ENCODE measurements at places on chromosomes 5 and 9. TPM values are rescaled to one million over a fixed set of nuclear protein-coding genes. Genes with fewer than 3 reads are reported as not detected.

DNA sequence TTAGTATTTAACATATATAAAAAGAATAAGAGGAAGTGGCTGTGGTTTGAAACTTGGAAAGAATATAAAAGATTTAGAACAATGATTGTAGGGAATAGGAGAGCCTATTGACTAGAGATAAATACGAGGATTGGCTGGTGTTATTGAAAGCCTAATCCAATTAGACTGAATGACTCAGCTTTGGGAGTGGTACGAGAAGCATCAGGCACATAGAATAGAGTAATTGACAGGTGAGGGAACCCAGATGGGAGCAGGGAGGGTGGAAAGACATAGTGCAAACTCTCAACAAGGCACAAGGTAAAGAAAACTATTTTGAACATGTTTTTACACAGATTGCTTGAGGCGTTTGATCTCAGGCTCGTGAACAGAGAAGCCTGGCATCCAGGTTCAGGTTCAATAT lies 338.9 kb upstream of the KLF9 start:
- no peak overlapping the region for H3K27ac ChIP-seq
- H3K36me3 ChIP-seq, result no peaks in the 10 kb centered on the region
- H3K4me1 ChIP-seq, result no peaks in the 10 kb centered on the region
- H3K27me3 ChIP-seq, result no peaks in the 10 kb centered on the region

HAPLN1 gene
- total RNA-seq, result not detected

- DNase-seq, result no peak
- peaks cover 4% of the 10 kb centered on the region for H3K36me3 ChIP-seq
- no peak overlapping the region for H3K4me3 ChIP-seq
- H3K27me3 ChIP-seq, result no peaks in the 10 kb centered on the region
Observed at GRCh38 chr5:140393738-140394137, 7.9 kb upstream of the ANKHD1 start.

ZNF169 gene
- 22.3 TPM for total RNA-seq

DNA sequence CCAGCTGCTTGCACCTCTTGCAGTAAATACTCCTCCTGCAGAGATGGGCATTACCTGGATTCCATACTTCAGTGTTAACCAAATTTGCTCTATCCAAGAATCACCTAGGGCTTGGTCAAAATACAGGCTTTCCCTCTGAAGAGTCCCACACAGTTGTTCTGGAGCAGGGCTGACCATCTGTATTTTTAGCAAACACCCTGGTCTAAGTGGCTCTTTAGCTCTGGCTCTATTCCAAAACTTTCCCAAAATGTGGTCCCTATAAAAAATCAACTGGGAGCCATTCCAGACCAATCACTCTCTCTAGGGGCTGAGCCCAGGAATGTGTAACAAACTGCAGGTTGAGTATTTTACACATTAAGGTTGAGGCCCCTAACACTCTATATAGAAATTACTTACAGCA lies 153.7 kb downstream of the SPOCK1 start:
- no peaks in the 10 kb centered on the region for H3K36me3 ChIP-seq
- no peak overlapping the region for H3K4me3 ChIP-seq
- no peak overlapping the region for H3K27ac ChIP-seq

TAF11L5 gene
- not detected for total RNA-seq

DNA sequence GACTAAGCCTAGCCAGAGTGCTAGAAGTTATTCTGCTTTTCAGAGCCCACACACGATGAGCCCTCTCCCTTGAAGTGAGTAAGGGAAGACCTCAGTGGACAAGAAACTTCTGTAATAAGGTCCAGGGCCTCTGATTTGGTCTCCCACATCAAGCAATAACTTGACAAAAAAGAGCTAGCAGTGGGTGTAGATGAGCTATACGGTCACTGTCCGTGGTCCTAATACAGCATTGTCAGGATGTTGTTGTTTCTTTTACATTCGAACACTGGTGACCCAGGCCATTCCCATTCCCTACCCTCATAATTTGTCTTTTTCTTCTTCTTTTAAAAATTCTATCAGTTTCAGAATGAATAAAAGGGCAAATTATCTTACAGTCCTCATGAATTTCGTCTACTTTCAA lies 5.2 kb downstream of the PCSK1 start:
- no peaks in the 10 kb centered on the region for H3K36me3 ChIP-seq
- H3K4me1 ChIP-seq, result no peaks in the 10 kb centered on the region
- H3K4me3 ChIP-seq, result no peak overlapping the region

- no peaks in the 10 kb centered on the region for H3K4me1 ChIP-seq
- peaks cover 6% of the 10 kb centered on the region for H3K27me3 ChIP-seq
- no peak within 1 kb of the TSS for H3K27ac ChIP-seq
- no peak for DNase-seq
- H3K4me3 ChIP-seq, result no peak within 1 kb of the TSS
Observed at GRCh38 chr5:79111387-79111959, at the start of gene BHMT. Gene BHMT, plus strand, starts transcription at chr5:79111809. Its CDS starts 77 bp downstream, at chr5:79111886.

PRLR gene
- total RNA-seq, result not detected

IL9 gene
- total RNA-seq, result not detected

DNA sequence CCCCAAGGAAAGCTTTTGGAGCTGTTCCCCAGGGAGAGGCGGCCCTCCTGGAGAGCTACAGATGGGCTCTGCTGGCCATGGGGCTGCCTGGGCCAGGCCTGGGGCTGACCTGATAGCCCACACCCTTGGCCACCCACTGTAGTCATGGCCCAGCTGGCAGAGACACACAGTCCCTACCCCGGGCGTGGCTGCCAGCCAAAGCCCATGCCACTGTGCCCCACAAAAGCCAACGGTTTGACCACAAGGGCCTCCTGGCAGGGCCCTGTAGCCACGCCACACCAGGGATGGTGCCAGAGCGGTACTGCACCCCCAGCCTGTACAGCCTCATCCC lies 15.2 kb downstream of the NACC2 start:
- H3K27me3 ChIP-seq, result no peaks in the 10 kb centered on the region
- H3K27ac ChIP-seq, result no peak overlapping the region
- no peak for DNase-seq
- H3K4me1 ChIP-seq, result peaks cover 5% of the 10 kb centered on the region

DNA sequence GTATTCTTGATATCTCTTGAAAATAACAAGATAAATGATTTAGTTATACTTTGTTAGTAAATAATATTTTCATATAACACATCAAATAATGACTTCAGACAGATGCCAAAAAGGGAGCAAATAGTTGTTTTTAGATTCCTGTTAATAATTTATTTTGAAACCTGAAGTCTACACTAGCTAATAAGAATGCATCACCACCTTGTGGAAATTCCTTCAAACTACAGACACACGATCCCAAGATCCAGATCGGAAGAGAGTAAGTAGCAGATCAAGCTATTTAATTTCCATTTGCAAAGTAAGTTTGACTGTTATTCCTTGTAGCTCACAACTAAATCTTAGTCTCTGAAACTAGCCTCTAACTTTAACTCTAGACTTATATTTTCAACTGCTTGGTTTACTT lies 35.5 kb upstream of the ISL1 start:
- no peak overlapping the region for H3K4me3 ChIP-seq
- H3K27ac ChIP-seq, result no peak overlapping the region
- H3K4me1 ChIP-seq, result no peaks in the 10 kb centered on the region
- DNase-seq, result no peak
- H3K27me3 ChIP-seq, result no peaks in the 10 kb centered on the region

DNA sequence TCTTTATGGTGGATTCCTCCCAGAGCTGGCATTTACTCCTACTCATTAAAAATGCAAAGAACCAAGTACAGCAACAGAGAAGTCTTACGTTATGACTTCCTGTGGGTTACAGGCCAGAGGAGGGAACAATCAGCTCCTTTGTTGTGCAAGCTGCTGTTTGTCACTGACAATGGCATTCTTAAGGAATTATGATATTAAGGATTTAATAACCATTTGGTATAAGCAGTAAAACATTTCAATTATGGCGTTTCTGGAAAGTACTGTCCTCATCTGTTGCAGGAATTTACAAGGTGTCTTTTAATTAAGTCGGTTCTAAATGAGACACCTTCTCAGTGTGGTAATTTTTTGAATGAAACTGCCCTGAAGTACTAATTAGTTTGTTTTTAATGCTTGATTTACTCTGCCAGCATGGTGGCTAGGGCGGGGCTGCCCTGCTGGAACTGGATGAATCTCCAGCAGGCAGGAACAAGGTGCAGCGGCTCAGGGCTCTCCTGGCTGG lies 49.1 kb upstream of the VDAC1 start:
- H3K4me3 ChIP-seq, result no peak overlapping the region
- peaks cover 32% of the 10 kb centered on the region for H3K4me1 ChIP-seq
- H3K27ac ChIP-seq, result no peak overlapping the region
- no peaks in the 10 kb centered on the region for H3K36me3 ChIP-seq

ORM2 gene
- not detected for total RNA-seq

GRCh38 chr5:67453111-67453905 lies 256.7 kb upstream of the CD180 start:
- no peak overlapping the region for H3K27ac ChIP-seq
- no peak for DNase-seq

PNPLA7 gene
- total RNA-seq, result 15.5 TPM

GRCh38 chr5:39624268-39624886 lies 199.6 kb upstream of the DAB2 start:
- no peak overlapping the region for H3K27ac ChIP-seq
- H3K4me3 ChIP-seq, result no peak overlapping the region
- DNase-seq, result no peak
- no peaks in the 10 kb centered on the region for H3K4me1 ChIP-seq
- H3K27me3 ChIP-seq, result no peaks in the 10 kb centered on the region

DNA sequence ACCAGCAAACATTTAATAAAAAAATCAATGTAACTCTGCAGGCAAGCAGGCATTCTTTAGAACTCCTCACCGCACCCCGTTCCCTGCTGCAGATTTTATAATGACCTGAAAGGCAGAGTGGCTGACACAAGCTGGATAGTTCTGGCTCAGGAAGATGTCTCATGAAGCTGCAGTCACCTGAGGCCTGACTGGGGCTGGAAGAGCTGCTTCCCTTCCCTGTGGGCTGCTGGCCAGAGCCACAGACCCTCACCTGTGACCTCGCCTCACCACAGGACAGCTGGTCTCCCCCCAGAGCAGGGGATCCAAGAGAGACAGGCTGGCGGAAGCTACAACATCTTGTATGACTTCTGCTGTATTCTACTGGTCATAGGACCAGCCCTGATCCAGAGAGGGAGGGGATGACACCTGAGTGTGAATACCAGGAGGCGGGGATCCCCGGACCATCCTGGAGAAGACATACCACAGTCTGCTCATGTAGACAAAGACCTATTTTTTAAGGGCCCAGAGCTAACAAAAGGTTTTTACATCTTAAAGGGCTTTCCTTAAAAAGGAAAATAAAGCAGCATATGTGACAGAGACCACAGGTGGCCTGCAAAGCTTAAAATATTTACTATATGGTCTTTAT lies 43.9 kb downstream of the RAPGEF1 start:
- no peaks in the 10 kb centered on the region for H3K36me3 ChIP-seq
- DNase-seq, result no peak
- H3K4me3 ChIP-seq, result no peak overlapping the region
- H3K27ac ChIP-seq, result no peak overlapping the region

DNA sequence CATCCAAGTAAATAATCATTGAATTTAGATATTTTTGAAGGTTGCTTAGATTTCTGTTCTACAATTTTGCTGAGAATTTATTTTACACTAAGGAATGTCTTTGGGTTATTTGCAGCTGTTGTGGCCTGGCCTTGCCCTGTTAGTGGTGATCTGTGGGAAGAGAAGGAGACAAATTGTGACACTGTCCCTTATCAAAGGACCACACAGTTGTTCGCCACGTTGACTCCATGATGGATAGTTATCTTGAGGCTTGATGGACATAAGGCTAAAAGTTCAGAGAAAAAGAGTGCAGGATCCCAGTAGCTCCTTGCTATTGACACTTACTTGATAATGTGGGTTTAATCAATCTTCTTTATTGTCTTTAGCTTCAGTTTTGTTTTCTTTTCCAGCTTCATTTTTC lies 186.6 kb upstream of the MEF2C start:
- H3K4me1 ChIP-seq, result no peaks in the 10 kb centered on the region
- no peak overlapping the region for H3K27ac ChIP-seq
- H3K36me3 ChIP-seq, result no peaks in the 10 kb centered on the region
- no peak overlapping the region for H3K4me3 ChIP-seq

EDIL3 gene
- not detected for total RNA-seq

GRCh38 chr5:59036274-59036961 lies 453.5 kb downstream of the RAB3C start:
- peak; percentile 34 for DNase-seq
- H3K27me3 ChIP-seq, result no peaks in the 10 kb centered on the region
- H3K36me3 ChIP-seq, result no peaks in the 10 kb centered on the region
- H3K4me1 ChIP-seq, result peaks cover 58% of the 10 kb centered on the region
- H3K4me3 ChIP-seq, result peak overlapping the region; percentile 2

DNA sequence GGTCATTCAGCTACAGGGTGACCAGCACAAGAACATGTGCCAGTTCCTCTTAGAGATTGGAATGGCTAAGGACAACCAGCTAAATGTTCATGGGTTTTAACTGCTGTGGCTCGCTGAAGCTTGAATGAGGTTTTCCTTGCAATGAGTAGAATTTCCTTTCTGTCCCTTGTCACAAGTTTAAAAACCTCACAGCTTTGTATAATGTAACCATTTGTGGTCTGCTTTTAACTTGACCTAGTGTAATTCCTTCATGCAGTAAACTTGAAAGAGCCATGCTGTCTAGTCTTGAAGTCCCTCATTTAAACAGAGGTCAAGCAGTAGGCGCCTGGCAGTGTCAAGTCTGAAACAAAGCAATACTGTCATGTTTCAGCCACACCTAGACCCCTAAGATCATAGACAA lies 181.3 kb upstream of the DMRT1 start:
- H3K27ac ChIP-seq, result no peak overlapping the region
- no peak for DNase-seq

Measured in CD4-positive, alpha-beta memory T cell (primary cell).